ENCODE measurements at places on chromosomes 6 and 20. TPM values are rescaled to one million over a fixed set of nuclear protein-coding genes. Genes with fewer than 3 reads are reported as not detected.

- no peak for DNase-seq
Observed at GRCh38 chr20:19308146-19308545, 95.7 kb downstream of the SLC24A3 start.

DNA sequence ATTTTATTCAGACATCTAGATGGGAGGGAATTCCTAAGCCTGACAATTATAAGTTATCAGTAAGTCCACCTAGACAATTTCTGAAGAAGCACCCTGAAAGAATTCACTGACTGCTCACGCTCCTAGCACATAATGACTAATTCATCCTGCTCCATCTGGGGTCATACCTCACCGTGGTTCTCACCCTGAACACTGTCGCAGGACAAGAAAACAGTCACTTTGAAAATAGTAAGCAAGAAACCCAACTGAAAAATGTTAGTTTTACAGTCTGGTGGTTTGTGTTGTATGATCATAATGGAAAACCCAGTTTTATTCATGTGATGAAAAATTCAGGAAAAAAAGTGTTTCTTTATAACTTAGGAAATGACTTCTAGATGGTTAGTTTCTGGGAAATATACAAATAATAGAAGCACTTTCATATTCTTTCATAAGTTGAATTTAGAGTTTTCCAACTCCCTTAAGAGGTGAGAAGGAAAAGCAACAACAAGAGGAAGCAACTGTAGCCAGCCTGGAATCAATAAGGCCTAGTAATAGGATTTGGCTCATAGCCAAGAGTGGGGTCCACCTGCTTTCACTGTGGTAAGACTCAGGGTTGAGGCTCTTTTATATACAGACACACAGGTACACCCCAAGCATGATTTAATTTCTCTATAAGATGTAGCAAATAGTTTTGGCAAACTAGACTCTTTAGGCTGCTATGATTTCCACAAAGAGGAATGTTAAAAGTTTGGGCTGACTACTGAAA, 94.1 kb downstream of the HIVEP2 start:
- DNase-seq: no peak

GRCh38 chr6:149729824-149730223, 11.9 kb upstream of the LATS1 start:
- no peak for DNase-seq

ITPR3 gene
- polyA plus RNA-seq: 7.3 TPM
